NCI-H446 (cell line): ENCODE measurements at places on chromosomes 3 and 15.

- peak; percentile 56 for DNase-seq
These were observed 459.4 kb downstream of the GBE1 start for GRCh38 chr3:81302045-81302444.

GRCh38 chr3:5184499-5184898 lies 3.0 kb upstream of the EDEM1 start:
- DNase-seq = no peak

GRCh38 chr15:78016860-78017259 lies 60.7 kb downstream of the TBC1D2B start:
- no peak for DNase-seq

- peak; percentile 37 for DNase-seq
These were observed 82.2 kb upstream of the CTDSPL start for GRCh38 chr3:37779289-37780152.

DNA sequence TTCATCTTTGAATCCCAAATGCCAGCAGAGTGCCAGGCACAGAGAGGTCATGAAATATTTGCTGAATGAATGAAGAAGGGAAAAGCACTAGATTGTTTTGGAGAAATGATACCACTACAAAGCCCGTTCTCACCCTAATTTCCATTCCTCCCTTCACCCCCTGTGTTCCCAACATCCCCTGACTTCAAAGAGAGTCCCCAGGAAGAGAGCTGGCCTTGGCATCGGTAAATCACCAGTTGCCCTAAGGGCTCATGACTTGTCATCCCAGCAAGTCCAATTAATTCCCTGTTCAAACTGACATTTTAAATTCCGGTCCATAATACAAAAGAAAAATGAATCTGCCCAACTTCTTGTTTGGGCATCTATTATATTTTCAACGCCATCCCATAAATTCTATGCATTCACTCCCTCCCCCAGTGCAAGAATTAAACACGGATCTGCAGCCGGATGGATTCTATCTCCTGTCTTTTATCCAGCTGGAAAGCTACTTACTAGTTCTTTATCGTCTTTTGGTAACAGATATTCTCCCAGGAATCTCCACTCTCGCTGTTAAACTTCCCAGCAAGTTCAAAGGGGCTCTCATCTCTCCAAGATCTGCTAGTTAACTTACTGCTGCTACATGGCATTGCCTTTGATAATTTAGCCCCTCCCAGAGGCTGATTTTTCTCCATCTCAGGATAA lies 63.9 kb upstream of the TSC22D2 start:
- DNase-seq = no peak

DNA sequence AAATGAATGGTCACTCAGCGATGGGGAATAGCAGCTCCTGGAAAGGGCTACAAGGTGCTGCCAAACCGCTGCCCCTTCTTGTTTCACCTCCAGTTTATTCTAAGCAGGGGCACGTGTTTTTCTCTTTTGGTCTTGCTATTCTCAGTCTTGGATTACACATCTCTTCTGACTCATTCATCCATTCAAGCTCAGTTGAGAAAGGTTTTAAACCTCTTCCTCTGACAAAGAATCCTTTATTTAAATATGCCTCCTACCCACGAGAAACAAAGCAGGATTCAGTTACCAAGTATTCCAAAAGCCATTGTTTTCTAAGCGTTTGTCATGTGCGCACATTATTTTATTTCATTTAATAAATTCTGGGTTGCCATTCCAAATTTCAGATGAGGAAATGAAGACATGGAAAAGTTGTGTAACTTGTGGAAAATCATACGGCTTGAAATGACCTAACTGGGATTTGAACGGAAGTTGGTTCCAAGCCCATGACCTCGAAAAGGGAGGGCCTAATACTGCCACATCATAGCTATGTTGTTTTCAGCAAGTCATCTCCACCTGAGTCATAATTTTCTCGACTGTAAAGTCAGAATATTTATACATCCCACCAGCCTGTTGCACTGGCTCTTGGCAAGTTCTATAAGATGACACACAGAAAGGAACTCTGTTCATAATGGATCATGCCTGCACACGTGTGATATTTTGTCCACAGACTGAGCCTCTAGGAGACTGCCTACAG lies 292.0 kb upstream of the SLCO3A1 start:
- DNase-seq = no peak

DNA sequence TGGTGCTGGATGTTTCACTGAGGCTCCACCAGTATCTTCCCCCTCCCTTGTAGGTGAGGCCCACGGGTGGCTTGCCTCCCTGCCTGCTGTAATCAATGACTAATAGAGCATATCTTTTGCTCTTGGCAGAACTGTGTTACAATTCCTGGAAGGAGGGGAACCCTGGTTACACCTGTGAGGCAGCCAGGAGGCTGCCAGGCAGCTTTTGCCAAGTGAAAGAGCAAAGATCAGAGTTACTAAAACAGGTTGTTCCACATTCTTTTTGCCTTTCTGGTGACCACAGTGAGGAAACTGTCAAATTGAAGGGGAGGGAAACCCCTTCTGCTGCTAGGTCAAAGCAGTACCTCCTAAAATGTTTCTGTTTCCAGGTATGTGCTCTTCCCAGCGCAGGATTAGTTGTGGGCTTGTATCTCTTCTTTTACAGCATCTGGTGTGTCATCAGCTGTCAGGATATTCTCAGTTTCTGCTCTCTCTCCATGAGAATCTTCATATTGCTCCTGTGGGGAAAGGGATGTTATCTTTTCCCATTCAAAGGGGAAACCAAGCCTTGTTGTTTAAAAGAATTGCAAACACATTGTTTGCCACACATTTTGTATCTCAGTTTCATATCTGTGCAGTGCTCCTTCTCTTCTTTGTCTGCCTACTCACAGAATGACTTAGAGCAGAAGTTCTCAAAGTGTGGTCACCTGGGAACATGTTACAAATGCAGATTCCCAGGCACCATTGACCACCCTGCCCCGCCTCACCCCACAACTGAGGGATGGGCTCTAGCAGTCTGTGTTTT lies 137.4 kb upstream of the UMPS start:
- no peak for DNase-seq

GRCh38 chr3:178456621-178457285 lies 79.5 kb upstream of the KCNMB2 start:
- peak; percentile 32 for DNase-seq

- peak; percentile 84 for DNase-seq
These were observed at the start of gene CHRNA5 for GRCh38 chr15:78565097-78565950. Gene CHRNA5 (plus strand): TSS chr15:78565520. CDS start chr15:78565720, 200 bp downstream.

- DNase-seq = no peak
These were observed 279.6 kb downstream of the KLF13 start for GRCh38 chr15:31606194-31606669.

DNA sequence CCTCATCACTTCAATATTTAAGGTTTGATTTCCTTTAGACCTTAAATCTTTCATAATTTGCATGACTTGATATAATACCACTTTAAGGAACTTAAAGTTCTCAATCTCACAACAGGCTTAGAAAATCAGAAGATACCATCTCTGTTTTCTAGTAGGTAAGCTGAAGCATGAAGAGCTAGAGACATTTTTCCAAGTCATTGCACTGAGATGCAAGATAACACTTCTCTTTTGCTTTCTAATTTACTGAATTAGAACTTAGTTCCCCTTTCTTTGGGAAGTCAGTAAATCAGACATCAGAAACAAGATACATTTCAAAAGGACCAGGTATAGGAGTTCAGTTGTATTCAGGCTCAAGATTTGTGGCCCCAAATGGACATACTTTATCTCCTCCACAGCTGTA lies 79.7 kb downstream of the DZIP3 start:
- no peak for DNase-seq

GRCh38 chr3:66066963-66067617 lies 28.4 kb upstream of the MAGI1 start:
- DNase-seq = no peak

DNA sequence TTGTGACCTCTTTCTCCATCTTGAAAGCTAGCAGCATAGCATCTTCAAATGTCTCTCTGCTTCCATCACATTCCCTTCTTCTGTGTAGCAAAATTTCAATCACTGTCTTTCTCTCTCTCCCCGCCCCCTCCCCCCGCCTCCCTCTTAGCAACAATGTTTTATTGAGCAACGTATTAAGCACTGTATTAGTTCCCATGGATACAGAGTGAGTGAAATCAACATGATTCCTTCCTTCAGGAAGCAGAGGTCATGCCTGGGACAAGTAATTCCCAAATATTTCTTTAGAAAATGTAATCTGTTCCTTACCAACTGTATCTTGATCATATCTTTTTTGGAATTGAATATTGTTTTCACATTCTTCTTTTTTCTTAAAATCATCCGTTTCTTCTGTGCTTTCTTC lies 373.7 kb upstream of the NECTIN3 start:
- DNase-seq = no peak

DNA sequence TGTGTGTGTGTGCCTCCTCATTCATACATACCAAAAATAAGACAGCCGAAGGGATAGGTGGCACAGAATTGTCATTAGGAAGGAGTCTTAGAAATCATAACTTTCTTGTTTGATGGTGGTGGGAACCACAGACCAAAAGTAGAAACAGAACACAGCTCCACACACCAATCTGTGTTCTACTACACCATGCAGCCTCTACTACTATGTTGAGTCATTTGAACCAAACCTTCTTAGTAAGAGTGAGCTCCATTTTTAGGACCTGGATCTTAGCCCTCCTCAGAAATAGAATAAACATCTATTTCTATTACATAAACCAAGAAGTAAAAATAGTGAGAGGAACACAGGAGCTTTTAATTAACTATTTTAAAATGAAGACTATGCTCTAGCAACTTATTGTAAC lies 27.9 kb upstream of the PLCH1 start:
- DNase-seq = no peak

GRCh38 chr15:63860555-63860954 lies 26.8 kb upstream of the HERC1 start:
- DNase-seq = no peak

DNA sequence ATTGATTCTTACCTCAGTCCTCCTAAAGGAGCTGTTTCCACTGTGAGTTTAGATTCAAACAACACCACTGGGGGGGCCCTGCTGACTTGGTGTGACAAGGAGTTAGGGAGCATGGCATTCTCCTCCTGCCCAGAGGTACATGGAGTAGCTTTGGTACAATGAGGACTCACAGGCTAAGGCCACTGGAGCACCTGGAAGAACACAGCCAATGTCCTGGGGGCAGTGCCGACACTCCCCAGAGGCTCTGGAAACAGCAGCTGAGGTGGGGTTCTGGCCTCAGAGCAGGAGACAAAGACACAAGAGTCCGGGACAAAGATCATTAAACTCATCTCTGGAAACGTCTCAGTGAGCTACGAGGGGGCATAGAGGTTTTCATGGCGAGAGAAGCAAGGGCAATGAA lies 69.7 kb upstream of the POMGNT2 start:
- no peak for DNase-seq

- DNase-seq = no peak
These were observed 200.2 kb upstream of the DPH6 start for GRCh38 chr15:35746121-35746520.

DNA sequence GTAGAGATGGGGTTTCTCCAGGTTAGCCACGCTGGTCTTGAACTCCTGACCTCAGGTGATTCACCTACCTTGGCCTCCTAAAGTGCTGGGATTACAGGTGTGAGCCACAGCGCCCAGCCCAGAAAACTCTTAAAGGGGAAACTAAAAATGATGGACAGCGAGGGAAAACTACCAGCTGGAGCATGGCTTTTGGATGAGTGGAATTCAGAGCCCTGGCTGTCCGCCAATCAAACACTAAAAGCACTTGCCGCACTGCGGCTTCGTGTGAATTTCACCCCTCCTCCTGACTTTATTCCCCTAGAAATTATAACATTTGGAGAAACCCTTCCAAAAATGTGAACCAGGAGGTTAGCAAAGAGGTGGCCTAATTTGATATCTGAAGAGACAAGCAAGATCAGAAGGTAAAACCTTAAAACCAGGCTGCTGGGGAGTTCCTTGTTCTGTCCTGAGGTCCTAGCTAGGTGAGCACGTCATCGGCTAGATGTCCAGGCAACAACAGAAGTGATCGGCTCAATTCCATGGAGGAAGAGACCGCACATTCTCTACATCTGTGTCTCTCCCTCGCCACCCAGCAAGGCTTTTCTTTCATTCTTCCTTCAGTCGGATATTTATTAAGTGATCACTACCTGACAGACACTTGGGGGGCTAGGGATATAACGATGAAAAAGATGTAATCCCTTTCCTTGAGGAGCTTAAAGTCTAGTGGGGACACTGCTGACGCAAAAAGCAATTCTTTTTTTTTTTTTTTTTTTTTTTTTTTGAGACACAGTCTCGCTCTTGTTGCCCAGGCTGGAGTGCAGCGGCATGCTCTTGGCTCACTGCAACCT lies 1.7 kb downstream of the TM4SF19 start:
- peak; percentile 63 for DNase-seq

- no peak for DNase-seq
These were observed 8.5 kb downstream of the MYO5C start for GRCh38 chr15:52287114-52287513.

DNA sequence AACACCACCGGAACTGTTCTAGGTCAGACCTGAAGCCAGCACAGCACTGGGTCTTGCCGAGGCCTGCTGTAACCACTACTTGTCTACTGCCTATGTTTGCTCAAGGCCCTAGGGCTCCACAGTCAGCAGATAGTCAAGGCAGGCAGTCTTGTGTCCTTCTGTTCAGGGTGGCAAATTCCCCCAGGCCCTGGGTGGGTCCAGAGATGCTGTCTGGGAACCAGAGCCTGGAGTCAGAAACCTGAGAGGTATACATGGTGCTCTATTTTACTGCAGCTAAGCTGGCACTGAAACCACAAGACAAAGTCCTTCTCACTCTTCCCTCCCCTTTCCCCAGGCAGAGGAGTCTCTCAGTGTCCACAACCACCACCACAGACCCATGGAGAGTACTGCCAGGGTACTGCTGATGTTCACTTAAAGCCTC lies 89.9 kb downstream of the BBX start:
- DNase-seq = no peak

DNA sequence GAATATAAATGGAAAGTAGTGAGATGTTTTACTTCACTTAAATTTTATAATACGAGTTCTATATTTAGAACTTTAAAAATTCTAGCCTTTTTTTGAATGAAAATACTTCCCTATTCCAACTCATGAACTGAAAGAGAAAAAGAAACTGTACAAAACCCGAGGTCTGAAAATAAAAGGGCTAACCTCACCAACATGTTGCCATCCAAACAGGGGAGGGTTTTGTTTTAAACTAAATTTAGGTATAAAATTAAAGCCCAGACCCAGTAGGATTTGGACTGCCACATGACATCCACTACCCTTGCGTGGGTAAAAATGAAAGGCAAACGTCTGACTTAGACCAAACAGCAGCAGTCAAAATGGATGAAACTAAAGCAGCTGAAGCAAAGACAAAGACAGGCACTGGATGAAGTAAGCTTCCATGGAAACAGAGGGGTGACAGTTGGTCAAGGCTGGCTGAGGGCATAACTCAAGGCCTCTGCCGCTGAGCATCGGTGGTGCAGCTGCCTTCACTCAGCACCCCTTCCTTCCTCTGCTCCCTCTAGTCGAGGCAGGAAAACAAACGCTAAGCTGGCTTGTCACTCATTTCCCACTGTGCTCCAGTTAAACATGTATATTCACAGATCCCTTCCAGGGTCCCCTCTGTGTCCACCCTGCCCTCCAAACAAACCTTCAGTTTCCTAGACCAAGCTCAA lies 58.1 kb downstream of the TM4SF4 start:
- no peak for DNase-seq

DNA sequence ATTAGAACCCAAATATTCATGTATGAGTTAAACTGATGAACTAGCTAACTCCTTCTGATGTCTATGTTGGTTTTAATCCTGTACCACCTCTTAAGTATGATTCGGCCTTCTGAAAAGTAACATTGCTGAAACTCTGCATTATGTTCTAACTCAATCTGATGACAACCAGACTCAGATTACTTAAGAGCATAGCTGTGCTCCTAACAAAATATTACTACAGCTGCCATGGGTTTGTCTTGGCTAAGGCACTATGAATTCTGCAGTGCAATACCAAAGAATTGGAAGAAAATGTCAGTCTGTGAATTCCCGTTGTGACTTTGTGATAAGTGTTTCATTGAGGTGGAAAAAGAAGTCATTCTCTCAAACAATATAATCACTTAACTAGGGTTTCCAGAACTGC lies 224.4 kb downstream of the ZMAT3 start:
- no peak for DNase-seq
